ENCODE measurements at places on chromosomes 1 and 21.

DNA sequence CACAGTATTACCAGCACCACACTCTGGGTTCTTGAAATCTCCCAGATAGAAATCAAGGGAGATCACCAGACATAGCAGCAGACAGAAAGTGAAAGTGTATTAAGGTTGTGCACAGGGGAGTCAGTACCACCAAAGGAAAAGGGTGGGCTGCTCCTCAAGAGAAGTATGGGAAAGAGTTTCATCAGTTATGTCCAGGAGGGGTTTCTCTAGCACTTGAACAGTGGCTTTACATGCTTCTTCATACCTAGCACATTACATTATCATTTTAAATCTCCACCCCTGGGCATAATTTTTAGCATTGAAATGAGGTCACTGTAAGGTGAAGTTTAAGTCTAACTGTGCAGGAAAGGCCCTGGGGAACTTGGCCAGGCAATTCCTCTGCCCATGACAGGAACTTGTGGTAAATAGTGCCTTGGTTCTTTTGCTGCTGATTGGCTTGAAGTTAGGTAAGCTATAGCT is 601.0 kb downstream of the NUF2 start:
- no peak for DNase-seq

GRCh38 chr21:33754481-33754880 is 112.2 kb downstream of the ITSN1 start:
- no peak for DNase-seq

- DNase-seq: no peak
Observed at GRCh38 chr1:170559166-170559565, 27.2 kb downstream of the GORAB start.

DNA sequence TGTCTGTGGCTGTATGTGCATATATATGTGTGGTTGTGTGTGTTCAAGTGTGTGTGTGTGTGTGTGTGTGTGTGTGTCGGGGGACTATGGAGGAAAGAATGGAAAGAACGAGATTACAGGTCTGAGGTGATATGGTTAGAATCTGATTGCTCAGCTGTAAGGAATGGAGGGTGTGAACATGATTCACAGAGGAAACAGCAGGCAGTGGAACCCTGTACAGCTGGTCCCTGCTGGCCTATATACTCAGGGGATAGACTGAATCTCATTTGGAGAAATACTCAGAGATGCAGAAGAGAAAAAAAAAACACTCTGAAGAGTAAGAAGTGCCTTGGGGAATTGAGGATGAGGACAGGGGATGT is 180.1 kb upstream of the ESRRG start:
- DNase-seq: no peak

GRCh38 chr1:181033128-181033798 is 520 bp upstream of the MR1 start:
- DNase-seq: no peak

DNA sequence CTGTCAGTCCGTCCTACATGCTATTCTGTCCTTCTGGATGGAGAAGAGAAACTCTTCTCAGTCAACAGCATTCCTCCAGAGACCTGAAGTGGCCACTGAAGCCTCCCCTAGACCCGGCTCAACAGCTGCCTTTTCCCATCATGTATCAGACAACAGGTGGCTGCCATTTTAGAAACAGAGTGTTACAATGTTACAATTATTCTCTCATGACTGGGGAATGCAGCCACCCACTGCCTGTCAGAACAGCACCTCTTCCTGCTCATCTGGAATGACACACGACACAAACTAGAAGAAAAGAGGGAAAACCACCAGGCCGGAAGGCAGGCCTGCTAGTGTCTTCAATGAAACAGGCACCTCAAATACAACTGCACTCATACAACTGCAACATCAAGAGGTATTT is 105.3 kb downstream of the PGBD5 start:
- DNase-seq: no peak

DNA sequence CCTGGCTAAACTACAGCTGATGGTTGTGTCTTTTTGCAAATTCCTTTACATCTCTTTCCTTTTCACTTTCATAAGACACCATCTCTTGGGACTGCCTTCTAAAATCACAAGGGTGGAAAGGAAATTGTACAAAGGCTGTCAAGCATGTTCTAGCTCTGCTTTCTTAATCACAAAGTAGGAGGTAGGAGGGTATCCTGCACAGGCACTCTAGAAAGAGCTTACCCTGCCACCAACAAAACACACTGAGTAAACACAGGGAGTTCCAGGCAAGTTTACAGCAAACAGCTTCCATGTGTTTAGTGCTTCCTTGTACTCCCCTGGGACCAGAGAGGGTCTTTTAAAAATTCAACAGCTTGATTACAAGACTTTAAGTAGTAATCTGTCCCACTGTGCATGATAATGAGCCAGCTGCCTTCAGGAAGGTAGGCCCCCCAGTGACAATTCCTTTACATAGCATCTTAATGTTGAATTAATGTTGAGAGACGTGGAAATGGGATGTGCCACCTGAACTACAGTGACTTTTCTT is 2.4 kb downstream of the PLPP3 start:
- DNase-seq: no peak

DNA sequence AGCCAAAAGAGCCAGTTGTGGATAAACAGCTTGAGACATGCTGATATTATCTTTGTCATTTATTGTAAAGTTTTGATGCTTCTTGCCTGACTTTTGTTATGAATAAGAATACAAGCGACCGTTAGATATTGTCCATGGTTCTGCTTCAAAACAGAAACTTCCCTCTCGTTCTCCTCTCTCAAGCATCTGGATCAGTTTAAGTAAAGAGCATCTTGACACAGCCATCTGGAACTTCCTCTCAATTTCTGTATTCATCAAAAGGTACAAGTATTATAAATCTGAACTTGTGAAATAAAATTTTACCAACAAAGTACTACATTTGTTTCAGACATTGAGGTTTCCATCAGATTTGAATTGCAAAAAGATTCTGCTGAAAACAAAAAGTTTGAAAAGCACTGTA is 36.4 kb upstream of the CLDN14 start:
- DNase-seq: no peak

DNA sequence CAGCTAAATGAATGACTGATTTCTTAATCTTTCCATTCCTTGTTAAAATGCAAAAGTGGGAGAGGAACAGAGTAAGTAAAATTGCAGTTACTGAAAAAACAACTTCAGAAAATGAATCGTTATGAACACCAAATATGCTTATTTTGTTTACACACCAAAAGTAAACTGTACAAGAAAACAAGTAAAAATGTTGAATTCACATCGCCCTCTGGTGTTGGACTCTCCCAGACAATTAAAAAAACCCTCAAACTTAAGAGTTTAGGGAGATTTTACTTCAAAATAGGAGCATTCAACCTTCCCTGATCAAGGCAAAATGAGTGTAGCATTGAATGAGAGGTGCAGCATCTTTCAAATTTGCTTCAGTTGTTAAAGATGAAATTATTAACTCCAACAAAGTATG is 19.4 kb upstream of the ESRRG start:
- DNase-seq: no peak

- no peak for DNase-seq
Observed at GRCh38 chr1:23122023-23122748, 46.5 kb downstream of the LUZP1 start.

GRCh38 chr1:17195731-17196130 is 9.2 kb upstream of the PADI1 start:
- peak; percentile 35 for DNase-seq

DNA sequence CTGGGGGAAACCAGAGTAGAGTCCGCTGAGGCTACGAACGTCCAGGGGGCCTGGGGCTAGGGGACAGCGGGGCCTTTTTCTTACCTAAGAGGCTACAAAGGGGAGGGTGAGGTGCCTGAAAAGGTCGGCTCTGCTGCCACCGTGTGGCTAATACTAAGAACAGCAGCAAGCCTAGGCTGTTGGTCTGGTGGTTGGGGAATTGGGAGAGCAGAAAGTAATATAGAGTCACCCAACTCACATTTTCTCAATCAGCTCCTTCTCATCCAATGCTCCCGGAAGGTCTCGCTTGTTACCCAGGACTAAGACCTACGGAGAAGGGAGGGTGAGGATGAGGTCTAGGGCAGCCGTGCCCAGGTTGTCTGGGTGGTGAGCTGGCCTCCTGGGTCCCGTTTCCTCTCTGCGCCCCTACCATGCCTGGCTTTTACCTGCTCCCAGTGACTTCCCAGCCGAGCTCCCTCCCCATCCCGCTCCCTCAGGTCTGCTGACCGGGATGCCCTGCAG is 9.3 kb downstream of the ARL8A start:
- no peak for DNase-seq

GRCh38 chr1:18285538-18285924 is 177.9 kb downstream of the IGSF21 start:
- no peak for DNase-seq

DNA sequence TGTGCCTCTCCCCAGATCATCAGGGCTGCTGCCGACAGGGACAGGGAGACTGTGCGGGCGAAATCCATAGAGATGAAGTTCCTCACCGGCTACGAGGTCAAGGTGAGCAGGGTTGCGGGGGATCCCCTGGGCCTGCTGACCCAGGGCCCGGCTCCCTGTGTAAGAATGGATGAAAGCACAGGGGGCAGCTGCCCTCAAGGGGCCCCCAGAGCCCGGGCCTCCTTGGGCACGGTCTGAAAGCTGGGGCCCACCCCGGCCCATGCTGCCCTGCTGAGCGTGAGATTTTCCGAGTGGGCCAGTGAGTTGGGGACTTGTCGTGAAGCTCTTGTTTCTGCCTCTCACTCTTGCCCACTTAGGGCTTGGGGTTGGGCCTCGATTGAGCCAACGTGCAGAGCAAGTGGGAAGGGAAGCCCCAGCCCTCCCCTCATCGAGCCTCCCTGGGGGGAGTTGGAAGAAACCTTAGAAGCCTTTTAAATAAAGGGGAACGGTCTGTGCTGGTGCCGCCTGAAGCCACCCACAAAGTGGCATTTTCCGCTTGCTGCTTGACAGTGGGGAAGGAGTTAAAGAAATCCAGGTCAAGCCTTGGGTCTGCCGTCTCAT is 45.2 kb downstream of the COQ8A start:
- no peak for DNase-seq

DNA sequence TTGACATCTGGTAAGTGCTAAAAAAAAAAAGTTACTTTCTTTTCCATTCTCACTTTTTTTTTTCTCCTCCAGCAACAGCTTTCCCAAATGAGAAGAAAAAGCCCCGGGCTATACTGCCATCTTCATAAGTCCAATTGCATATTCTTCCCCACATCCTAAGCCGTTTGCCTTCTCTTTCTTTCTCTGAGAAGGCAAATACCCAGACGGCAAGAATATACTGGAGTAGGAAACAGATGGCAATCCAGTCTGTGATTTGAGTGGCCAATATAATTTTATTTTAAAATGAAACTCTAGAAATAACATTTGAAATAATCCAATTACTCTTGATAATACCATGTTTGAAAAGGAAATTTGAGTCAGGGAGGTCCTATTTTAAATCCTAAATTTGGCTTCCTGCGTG is 44.6 kb upstream of the GREM2 start:
- no peak for DNase-seq

- no peak for DNase-seq
Observed at GRCh38 chr1:241156231-241156965, 200.6 kb downstream of the RGS7 start.

DNA sequence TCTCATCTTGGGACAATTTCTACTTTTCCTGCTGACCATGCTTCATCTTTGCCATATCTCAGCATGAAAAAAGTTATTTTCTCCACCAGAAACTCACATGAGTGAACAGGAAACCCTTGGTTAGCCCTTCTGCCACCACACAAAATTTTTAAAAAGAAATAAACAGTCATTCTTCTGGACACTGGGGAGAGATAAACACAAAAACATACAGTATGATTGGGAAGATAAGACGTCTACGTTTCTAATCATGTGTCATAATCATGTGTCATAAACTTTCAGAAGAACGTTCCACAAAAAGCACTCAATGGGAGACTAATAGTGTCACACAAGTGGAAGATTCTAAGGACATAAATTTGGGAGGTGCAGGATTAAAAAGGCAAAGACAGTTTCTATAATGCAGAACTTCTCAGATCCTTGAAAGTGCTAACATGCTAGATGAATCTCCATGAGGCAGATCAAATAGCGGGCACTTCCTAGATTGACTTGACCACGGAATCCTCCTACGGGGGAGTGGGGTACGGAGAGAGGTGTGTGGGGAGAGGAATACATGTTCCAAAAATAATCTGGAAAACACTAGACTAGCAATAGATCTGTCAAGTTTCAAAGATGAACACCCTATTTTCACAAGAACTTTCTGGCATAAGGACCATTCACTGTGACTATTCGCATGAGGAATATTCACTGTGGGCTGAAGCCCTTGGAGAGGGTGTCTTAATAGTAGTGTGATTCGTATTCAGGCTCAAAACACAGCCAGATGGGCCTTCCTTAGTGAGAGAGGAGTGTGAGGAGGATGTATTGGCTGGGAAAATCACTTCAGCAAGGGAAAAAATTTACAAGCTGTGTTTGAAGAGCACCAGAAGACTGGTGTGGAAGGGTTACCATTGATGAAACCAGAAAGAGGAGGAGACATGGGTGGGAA is 206.7 kb downstream of the SETD4 start:
- DNase-seq: no peak

- peak; percentile 81 for DNase-seq
Observed at GRCh38 chr1:46446646-46447498, 42.8 kb upstream of the DMBX1 start.

DNA sequence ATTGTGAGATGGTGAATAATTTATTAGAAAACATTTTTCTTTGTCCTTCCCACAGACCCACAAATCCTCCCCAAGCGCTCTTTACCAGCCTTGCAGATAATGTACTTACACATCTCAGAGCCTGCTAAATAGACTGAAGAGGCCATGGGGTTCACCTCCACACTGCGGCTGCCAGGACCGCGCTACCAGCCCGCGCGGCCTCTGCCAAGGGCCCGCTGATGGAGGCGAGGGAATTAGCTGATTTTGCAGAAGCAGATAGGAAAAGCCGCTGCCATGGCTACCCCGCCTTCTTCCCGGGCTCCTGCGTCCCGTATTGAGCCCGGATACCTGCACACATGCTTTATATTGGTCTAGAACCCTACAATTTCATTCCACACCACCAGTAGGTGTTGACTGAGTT is 248.0 kb upstream of the FOXD3 start:
- DNase-seq: no peak

GRCh38 chr1:246888522-246888921 is 43.2 kb downstream of the AHCTF1 start:
- no peak for DNase-seq

DNA sequence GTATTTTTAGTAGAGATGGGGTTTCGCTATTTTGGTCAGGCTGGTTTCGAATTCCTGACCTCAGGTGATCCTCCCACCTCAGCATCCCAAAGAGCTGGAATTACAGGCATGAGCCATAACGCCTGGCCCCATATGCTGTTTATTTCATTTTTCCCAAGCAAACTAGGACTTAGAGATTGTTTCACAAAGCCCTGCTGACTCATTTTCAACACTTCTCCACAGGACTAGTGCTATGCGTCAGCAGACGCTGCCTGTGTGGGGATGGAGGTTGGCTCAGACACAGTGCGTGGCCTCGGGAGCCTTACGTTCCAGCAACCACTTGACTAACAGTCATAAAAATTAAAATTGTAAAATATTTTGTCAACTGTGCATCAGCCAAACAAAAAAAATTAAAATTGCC is 22.7 kb downstream of the PKNOX1 start:
- DNase-seq: no peak
